ENCODE measurements at places on chromosomes 3 and 15. TPM values are rescaled to one million over a fixed set of nuclear protein-coding genes. Genes with fewer than 3 reads are reported as not detected.

DNA sequence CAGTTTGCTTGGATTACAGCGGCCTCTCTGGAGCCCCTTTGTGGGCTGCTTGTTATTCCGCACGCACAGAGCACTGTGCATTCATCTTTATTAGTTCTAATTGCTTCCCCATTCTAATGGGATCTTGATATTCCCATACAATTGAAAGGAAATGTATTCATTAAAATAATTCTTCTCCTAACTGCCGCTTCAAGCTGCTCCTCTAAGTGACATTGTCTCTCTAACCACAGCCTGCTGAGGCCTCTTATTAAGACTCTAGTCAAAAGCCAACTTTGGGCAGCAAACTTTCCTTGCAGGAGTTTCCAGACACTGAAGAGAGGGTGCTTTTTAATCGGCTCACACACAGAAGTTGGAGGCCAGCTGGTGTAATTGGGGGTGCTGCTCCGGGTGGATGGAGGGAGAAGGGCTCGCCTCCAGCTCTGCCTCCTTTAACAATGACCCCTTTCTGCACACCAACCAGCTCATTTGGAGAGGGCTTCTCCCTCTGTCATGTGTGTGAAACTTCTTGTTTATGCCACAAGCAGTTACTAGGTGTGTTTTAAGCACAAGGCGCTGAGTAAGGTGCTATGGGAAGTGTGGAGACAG, 5.6 kb upstream of the MAGEF1 start:
- DNase-seq, result no peak

DNA sequence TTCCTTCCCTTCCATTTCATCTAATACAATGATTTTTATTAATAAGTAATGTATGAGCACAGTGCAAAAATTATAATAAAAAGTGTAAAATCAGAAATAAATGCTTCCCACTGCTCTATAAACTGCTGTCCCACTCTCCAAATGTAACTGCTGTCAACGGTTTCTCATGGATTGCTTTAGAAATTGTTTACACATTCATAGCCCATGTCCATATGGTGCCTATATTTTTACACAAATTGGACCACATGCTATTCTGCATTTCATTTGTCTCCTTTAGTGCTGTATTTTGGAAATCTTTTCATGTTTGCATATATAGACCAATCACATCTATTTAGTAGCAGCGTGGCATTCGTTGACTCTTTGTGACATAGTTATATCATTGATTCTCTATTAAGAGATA, 164.7 kb upstream of the SLCO3A1 start:
- DNase-seq, result no peak

Gene PCYT1A
- polyA plus RNA-seq, result 38.8 TPM

Gene POC1A
- 7.0 TPM for polyA plus RNA-seq

All from right renal cortex interstitium (tissue), 3 donors.